Stimulated activated CD8-positive, alpha-beta memory T cell treated with anti-CD3 and anti-CD28 coated beads, Interleukin-4, amount 100 ng/mL, for 48 hours (primary cell): ENCODE measurements at places on chromosomes 3 and 15.
A peak's percentile ranks its signal among the peaks of the same experiment; 100 is the strongest.

DNA sequence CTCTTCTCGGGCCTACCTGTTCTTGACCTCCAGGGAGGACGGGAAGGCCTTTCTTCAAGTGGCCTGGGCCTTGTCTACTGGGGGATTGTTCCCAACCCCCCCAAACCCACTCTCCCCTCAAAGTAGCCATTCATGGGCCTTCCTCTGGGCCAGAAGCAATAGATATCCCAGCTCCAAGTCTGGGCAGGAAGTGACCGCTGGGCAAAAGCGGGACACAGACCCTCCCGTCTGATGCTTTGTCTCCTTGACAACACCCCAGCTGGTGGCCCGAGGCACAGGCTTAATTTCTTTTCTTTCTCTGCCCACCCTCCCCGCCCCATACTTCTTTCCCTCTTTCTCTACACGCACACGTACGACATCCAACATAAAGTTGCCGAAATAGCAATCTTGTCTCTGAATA is 41.4 kb upstream of the FEZF2 start:
- DNase-seq, result no peak

GRCh38 chr15:32036971-32037370 is 6.7 kb downstream of the CHRNA7 start:
- DNase-seq, result no peak

- no peak for DNase-seq
Measured at GRCh38 chr15:99495430-99496301, 70.1 kb upstream of the MEF2A start.

DNA sequence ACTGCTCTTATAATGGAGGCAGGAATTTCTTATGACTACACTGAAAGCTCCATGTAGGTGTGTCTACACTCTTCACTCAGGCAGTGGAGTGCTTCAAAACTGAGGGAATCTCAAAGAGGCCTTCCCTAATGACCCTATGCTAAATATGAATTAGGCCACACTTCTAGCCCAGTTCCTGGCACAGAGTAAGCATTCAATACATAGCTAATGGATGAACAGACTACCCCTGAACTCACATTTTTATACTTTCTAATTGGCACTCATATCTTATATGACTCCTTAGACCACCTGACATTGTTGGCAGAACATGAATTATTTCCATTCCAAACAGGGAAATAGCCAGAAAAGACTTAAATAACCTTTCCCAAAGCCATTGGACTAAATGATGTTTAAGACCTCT is 3.4 kb downstream of the RARRES1 start:
- no peak for DNase-seq

GRCh38 chr15:90003736-90004135 is 2.6 kb downstream of the ZNF710 start:
- DNase-seq, result no peak

DNA sequence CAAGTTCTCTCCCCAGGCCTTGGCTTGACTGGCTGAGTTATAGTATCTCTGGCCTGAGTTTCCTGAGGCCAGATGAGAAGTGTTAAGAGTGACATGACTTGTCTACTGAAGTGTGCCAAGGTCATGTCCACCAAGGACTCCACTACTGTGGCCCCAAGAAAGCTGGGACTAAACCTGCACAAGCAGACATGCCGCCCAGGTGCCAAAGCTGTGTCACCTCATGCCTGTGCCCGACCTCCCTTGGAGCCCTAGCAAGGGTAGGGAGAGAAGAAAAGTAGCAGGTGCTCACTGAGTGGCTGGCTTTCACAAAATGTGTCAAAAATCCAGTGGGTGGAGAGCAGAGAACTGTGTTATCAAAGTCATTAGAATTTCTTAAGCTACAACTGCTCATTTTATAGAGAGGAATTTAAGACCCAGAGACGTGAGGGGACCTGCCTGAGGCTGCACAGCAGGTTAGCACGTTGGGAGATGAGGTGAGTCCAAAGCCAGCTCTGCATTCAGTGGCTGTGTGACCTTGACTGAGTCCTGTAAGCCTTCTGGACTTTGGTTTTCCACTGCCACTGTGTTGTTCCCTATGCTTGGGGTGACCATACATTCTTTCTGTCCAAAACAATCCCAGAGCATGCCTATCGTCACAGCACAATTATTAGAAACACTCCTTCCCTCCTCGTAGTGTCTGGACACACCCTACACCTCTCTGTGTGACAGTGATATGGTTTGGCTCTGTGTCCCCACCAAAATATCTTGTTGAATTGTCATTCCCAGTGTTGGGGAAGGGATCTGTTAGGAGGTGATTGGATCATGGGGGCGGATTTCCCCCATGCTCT is 5.0 kb upstream of the LYSMD4 start:
- DNase-seq, result no peak

GRCh38 chr3:134576426-134576825 is 74.4 kb downstream of the KY start:
- DNase-seq, result no peak

- DNase-seq, result no peak
Measured at GRCh38 chr3:157384491-157384890, 52.2 kb upstream of the PTX3 start.

DNA sequence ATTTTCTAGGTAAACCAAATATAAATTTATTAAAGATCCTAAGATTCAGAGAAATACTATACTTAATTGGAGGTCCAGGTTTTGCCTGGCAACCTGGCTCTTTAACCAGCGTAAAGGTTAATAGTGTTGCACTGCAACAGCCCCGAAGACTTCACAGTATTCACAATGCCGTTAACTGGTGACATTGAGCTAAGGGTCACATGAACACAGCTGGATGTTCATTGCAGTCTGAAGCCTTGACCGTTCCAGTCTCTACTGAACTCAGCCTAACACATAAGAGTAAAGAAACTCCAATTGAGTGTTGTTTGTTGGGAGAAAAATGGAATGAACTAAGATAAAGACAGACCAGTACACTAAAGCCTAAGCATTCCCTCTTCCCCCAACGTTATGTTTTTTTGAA is 26.8 kb downstream of the NKIRAS1 start:
- DNase-seq, result no peak

DNA sequence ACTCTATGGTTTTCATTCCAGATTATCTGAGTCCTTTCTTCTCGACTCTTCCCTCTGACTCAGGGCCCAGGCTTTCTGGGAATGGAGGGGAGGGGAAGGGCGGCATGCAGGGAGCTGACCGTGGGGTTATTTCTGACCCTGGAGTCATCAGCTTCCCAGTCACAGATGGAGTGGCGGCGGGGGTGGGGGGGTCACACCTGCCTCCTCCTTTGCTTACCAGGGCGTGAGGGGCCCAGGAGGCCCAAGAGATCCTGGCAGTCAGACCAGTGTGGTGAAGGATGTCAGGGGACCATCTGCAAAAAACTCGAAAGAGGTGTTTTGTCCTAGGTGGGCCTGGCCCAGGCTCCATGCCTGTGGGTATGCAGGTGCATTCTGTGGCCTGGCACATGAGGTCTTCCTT is 996 bp upstream of the XIRP1 start:
- no peak for DNase-seq

DNA sequence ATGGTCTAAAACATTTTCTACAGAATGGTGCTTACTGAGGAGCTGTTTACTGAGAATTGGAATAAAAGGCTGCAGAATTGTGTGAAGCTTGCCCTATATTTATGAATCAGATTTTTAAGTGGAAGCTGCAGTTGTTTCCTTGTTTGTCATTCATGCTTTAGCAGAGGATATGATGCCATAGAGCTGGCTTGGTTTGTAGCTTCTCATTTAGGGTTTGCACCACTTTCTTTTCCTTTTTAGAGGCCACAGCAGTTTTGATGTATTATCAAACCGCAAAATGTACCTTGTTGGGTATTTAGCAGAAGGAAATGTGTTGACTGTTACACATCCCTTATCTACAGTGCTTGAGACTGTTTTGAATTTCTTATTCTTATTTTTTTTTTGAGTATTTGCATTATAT is 66.2 kb downstream of the RASA2 start:
- DNase-seq, result no peak

GRCh38 chr3:52886049-52886730 is 11.2 kb downstream of the STIMATE start:
- no peak for DNase-seq

GRCh38 chr15:75140080-75140879 is 61.4 kb upstream of the C15orf39 start:
- no peak for DNase-seq

DNA sequence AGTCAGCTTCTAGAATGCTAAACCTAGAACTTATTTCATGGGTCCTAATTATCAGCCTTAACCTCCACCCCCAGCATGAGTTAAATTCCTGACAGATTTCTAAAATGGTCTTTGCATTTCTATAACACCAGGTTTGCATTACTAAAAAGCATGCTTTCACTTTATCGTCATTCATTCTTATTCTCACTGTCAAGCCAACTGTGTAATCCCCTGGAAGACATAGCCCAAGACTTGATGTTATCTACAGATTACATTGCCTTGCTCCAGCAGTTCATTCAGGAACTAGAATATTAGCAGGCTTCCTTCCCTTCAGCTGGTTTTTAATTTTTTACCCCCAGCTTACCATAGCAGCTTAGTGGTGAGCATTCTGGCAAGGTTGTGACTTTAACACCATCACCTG is 184.0 kb downstream of the SLCO3A1 start:
- DNase-seq, result no peak

DNA sequence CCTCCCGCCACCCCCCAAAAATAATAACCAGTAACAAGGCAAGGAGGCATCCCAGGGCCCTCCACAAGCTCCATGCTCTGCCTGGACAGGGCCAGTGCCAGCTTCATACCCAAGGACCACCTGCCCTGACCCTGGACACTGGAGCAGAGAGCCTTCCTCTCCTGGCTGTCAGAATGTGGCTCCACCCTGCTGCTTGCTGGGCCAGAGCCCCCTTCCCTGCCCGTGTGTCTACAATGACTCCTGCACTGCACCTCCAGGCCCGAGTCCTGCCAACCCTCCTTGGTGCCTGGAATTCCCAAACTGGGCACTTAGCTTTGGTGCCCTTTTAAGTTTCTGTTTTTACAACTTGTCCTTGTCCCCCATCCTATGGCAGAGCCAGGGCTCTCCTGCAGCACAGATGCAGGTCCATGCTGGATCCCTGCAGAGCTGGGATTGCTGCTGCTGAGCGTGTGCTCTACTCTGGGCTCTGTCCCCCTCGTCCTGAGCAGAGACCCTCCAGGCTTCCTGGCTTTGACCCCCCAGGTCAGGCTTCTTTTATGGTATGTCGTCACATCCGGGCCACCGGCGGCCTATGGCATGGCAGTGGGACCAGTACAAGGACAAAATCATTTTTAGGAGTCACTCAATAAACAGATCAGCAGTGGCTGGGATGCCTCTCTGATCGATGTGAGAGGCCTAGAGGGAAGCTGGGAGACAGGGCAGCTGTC is 11.4 kb upstream of the SNRPA1 start:
- no peak for DNase-seq

- no peak for DNase-seq
Measured at GRCh38 chr15:69225355-69226022, 65.1 kb downstream of the GLCE start.

GRCh38 chr3:36762918-36763849 is 1.2 kb downstream of the DCLK3 start:
- no peak for DNase-seq

DNA sequence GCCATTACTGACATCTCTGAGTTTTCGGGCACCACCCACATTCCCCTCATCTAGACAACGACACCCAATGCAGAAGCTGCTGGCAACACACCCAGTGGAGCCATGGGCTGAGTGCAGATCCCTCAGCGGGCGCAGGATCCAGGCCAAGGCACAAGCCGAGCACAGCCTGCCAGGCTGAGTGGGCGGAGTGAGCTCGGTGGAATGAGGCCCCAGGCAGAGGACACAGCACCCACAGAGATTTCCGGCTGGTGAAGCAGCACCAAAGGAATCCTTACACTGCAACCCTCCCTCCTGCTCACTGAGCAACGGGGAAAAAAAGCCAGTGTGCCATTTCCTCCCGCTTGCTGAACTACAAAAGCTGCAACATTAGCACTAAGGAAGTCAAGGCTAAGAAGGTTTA is 34.3 kb downstream of the ZMAT3 start:
- DNase-seq, result peak; percentile 64

GRCh38 chr3:37190667-37191066 is 16.3 kb upstream of the LRRFIP2 start:
- no peak for DNase-seq

DNA sequence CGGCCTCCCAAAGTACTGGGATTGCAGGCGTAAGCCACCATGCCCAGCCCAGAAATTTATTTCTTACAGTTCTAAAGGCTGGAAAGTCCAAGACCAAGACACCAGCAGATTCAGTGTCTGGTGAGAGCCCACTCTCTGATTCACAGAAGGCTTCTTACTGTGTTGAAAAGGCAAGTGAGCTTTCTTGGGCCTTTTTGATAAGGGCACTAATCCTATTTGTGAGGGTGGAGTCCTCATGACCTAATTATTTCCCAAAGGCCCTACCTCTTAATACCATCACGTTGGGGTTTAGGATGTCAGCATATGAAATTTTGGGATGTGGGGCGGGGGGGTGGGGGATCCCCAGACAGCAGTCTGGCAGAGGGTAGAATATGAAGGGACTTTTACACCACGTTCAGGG is 47.5 kb upstream of the MEX3B start:
- DNase-seq, result no peak

- DNase-seq, result no peak
Measured at GRCh38 chr3:113079218-113079961, 88.6 kb downstream of the GTPBP8 start.

DNA sequence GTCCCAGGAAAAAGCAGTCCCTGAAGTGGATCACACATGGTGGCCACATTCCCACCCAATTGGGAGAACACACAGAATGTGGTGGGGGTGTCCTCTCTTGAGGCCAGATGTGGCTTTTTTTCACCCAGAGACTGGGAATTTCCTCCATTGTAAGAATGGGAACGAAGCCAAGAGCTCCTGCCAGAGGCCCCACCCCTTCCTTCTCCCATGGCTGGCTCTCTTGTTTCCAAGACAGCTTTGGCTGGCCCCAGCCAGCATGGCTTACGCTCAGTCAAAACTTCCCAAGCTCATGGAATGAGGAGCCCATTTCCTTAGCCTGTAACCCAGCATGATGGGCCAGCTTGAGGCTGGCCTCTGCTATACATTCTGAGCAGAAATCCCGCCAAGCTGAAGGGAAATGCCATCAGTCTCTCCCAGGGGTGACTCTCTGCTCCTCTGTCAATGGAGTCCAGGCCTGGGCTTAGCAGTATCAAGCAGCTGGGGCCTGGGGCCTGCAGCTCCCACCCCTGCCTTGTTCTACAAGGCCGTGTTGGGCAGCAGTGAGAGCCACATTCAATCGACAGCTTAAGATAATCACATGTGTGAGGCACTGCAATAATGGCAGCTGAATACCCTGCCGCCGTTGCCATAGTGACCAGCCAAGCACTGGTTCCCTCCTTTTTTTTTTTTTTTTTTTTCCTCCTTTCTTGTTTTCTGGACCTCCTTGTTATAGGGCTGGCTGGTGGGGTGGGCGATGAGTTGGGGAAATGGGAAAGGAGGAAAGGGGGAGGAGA is 142.4 kb downstream of the EPHB1 start:
- no peak for DNase-seq
